Smooth muscle cell of trachea (primary cell): ENCODE measurements at places on chromosomes 2 and 18. TPM values are rescaled to one million over a fixed set of nuclear protein-coding genes. Genes with fewer than 3 reads are reported as not detected.

CXCR4 gene
- 1.0 TPM in 1 of 2 replicates, not detected in the other for total RNA-seq

EPAS1 gene
- 71.1 and 274 TPM in 2 replicates for total RNA-seq

CNDP1 gene
- total RNA-seq: not detected in 2 replicates

ZAP70 gene
- not detected in 2 replicates for total RNA-seq

RAD51AP2 gene
- total RNA-seq: not detected in 2 replicates

POTEC gene
- not detected in 2 replicates for total RNA-seq

TIGD1 gene
- total RNA-seq: 3.0 and 3.2 TPM in 2 replicates

NEU2 gene
- not detected in 2 replicates for total RNA-seq

MTCL1 gene
- total RNA-seq: 37.8 and 80.1 TPM in 2 replicates

MMADHC gene
- 168 and 216 TPM in 2 replicates for total RNA-seq

PDCD1 gene
- not detected in 2 replicates for total RNA-seq

ATP6V1B1 gene
- total RNA-seq: 0.58 and 1.7 TPM in 2 replicates

ANKRD29 gene
- 8.6 and 15.5 TPM in 2 replicates for total RNA-seq

C2orf15 gene
- not detected in 2 replicates for total RNA-seq
